ENCODE measurements at places on chromosomes 6 and 20. TPM values are rescaled to one million over a fixed set of nuclear protein-coding genes. Genes with fewer than 3 reads are reported as not detected.

Gene VPS52
- 43.4 TPM for total RNA-seq

Gene UNC5CL
- total RNA-seq = 1.7 TPM

GRCh38 chr6:155171747-155172449, 91.9 kb upstream of the CLDN20 start:
- no peak for DNase-seq

- no peak for DNase-seq
These were observed 2.4 kb downstream of the COL20A1 start for GRCh38 chr20:63295422-63295821.

Gene GRM4
- 0.12 TPM for total RNA-seq
